ENCODE measurements at places on chromosomes 6 and 20.

- no peak for DNase-seq
Measured at GRCh38 chr20:50381771-50382593, 128.2 kb upstream of the PTPN1 start.

- no peak for DNase-seq
Measured at GRCh38 chr6:4021854-4022695, 56.9 kb downstream of the FAM217A start.

- no peak for DNase-seq
Measured at GRCh38 chr6:28497893-28498292, 17.7 kb downstream of the GPX6 start.

- DNase-seq, result no peak
Measured at GRCh38 chr20:18665135-18665534, 77.3 kb downstream of the DTD1 start.

DNA sequence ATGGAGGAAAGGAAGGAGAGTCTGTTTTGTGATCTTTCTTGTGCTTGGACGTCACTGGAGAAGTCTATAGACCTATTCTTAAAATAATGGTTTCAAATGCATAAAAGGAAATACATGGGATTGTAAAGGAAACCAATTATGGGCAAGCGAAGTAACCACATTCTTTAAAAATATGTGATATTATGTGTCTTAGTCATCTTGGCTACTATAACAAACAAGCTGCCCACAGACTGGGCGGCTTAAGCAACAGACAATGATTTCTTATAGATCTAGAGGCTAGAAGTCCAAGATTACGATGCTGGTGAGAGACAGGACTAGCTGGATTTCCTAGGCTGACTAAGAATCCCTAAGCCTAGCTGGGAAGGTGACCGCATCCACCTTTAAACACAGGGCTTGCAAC is 49.4 kb upstream of the CD83 start:
- peak; percentile 87 for DNase-seq

DNA sequence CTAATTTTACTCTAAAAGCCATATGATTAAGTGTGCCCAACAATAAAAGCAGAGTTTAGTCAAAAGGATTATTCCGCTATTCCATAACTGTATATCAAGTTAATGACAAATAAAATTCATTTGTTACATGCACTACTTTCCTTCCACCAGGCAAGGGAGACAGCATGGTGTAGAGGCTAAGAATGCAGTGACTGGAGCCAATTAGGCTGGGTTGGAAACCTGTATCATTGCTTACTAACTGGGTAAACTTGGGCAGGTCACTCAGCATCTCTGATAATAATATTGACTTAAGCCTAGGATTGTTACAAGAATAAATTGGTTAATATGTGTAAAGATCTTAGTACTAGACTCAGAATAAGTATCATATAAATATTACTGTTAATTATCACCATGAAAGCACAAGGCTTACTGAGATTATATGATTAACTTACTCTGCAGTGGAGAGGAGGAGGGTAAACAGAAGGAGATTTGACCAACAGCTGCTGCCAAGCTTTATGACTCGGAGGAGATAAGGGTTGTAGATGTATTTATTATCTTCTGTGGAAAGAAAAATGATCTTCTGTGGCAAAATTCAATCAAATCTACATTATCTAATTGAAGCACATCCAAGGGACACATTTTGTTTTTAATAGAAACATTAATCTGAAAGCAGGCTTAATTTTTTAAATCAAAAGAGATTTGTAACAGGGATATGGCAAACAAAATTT is 1459.9 kb downstream of the GRIK2 start:
- no peak for DNase-seq

GRCh38 chr6:108739496-108740330 is 108.5 kb upstream of the ARMC2 start:
- peak; percentile 64 for DNase-seq
